ENCODE measurements at places on chromosomes 5 and 9.

DNA sequence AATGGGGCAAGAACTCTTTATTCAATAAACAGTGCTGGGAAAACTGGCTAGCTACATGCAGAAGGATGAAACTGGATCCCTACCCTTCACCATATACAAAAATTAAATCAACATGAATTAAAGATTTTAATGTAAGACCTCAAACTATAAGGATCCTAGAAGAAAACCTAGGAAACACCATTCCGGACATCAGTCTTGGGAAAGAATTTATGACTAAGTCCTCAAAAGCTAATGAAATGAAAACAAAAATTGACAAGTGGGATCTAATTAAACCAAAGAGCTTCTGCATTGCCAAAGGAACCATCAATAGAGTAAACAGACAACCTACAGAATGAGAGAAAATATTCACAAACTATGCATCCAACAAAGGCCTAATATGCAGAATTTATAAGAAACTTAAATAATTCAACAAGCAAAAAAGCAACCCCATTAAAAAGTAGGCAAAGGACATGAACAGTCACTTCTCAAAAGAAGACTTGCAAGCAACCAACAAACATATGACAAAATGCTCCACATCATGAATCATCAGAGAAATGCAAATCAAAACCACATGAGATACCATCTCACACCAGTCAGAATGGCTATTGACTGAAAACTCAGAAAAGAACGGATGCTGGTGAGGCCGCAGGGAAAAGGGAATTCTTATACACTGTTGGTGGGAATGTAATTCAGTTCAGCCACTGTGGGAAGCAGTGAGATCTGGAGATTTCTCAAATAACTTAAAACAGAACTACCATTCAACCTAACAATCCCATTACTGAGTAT is 104.3 kb upstream of the MAP3K1 start:
- no peak for DNase-seq

- no peak for DNase-seq
Observed at GRCh38 chr9:16203729-16204573, 651.1 kb downstream of the CCDC171 start.

- DNase-seq: no peak
Observed at GRCh38 chr5:82365744-82366228, 87.6 kb upstream of the RPS23 start.

DNA sequence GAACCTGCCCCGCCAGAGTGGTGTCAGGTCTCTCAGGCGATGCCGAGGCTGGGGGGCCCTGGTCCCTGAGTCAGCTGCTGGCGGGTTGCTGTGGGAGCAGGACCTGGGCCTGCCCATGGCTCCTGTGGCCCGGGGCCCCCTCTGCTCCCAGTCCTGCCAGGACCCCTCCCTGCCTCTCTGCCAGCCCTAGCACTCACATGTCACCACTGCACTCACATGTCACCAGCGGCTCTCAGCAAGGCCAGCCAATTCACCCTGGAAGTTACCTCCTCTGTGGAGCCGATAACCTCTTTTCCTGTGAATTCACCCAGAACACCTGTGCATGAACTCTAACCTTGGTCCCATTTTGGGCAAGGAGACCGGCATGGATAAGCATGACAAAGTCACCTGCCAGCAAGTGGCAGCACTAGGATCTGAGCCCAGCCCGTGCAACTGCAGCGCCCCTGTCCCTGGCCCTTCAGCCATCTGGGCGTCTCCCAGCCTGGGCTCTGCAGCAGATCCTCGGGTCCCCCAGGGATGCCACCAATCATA is 170.2 kb downstream of the GAPVD1 start:
- no peak for DNase-seq

DNA sequence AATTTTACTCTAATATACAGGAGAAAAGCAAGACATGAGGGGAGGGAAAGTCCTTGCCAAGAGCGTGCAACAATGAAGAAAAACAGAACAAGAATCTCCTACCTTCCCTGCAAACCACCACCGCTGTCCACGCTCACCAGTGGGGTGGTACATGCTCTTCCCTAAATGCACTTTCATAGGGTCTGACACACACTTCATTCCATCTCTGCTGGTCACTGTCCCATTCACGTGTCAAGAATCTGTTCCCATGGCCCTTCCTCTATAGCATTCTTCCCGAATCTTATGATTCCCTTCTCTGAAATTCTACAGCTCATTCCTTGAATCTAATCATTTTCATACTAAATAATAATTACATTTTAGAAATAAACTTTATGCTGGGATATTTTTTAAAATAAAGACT is 11.4 kb upstream of the DNAH5 start:
- DNase-seq: no peak

DNA sequence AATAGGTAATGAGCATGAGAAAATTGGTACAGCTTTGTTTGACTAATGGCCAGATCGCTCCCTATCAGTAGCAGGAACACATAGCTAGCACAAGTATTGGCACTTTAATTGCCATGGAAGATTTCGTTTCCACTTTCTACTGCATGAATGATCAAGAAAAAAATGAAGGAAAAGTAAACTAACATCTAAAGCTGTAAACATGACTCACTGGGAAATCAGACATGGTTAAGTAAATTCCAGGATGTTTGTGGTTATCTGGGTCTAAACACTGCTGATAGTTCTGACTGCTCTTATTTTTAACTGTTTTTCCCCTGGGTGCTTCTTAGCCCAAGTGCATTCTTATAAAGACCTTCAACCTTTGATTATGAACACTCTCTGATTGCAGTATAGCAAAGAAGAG is 388.9 kb downstream of the NR2F1-AS1 start:
- no peak for DNase-seq

DNA sequence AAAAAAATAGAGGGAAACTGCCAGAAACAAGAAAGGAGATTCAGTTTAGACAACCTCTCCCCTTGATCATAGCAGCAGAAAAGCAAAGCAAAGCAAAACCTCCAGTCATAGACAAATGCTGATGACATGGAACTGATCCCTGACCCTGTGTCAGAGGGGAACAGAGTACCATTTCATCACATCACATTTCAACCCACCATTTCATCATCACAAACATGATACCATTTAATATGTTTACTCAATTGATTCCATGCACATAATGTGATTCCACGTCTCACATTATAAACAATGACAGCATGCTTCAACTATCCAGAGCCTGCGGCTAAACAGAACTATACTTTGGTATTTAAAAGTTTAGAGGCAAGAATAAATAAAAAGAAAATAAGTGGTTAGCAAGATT is 28.7 kb upstream of the ACOT12 start:
- no peak for DNase-seq

DNA sequence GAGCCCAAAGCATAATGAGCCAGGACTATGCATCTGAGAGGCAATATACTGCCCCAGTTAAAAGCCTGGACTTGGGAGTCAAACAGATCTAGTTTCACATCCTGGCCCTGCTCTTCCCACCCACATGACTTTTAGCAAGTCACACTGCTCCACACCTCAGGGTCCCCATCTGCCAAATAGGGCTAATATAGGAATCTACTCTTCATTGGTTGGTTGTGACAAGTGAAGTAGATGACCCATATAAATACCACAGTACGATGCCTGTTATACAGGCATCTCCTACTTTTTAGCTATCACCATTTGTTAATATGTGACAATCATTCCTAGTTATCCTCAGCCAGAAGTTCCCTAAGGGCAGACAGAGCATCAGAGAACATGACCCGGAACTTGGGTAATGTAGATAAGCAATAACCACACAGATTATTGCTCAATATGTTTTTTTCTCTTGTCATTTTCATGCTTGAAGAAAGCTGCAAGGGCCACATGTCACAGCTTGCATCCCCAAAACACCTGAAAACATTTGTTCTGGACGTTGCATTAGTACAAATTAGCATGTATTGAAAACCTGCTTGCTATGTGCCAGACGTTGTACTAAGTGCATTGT is 20.4 kb downstream of the ADAM19 start:
- DNase-seq: no peak

- no peak for DNase-seq
Observed at GRCh38 chr9:90818279-90818678, 16.7 kb downstream of the SYK start.

DNA sequence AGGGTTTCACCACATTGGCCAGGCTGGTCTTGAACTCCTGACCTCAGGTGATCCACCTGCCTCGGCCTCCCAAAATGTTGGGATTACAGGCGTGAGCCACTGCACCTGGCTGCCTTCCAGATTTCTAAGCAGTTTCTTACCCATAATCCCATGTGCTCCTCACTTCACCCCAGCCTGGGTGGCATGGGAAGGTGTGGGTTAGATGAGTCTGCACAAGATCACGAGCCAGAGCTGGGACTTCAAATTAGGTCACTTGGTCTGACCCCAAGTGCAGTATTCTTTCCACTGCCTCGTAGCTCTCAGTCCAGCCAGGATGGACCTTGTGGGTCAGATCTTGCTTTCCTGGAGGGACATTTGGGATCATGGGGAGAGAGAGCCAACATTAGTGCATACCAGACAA is 37.5 kb upstream of the STRBP start:
- DNase-seq: no peak

DNA sequence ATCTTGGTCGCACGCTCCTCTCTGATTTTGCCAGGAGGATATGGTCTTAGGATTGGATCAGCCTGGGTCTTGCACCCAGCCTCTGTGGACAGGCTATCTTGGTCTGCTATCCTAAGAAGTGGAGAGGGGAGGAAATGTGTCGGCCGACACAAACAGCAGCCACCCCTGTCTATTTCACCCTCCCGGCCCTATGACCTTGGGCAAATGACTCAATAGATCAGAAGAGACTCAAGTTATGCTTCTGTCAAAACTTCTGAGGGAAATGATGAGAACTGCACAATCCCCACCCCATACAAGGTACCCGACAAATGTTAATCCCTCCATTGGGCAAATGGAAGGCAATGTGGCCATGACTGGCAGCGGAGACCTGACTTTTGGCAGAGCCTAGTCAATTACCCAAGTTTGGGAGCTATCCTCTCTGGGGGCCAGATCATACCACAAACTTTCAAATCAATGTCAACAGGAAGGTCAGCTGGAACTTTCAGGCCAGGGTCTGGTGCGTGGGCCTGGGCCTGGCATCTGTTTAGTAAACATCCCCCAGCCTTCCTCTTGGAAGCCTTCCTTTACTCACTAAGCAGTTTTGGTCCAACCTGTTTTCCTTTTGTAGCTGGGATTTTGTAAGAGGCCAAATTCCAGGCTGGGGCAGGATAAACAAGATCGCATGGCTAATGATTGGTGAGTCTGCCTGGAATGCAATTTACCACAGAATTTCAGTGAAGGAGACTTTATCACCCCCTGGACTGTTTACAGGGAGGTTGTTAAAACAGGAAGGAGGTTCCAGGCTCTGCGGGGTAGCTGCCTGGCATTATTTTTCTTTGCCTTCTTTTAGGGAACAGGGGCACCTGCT is 64.2 kb upstream of the CPEB4 start:
- no peak for DNase-seq

All from Kasumi-1 (cell line).